Left colon (tissue), 2 donors: ENCODE measurements at places on chromosomes 5 and 9. TPM values are rescaled to one million over a fixed set of nuclear protein-coding genes. Genes with fewer than 3 reads are reported as not detected.

Gene ZDHHC11B
- total RNA-seq, result 15.9 TPM

Gene TMC1
- 0.28 TPM for total RNA-seq

Gene KIF20A
- 4.0 TPM for total RNA-seq

Gene OTULIN
- total RNA-seq, result 24.1 TPM

Gene EDIL3
- total RNA-seq, result 38.1 TPM

Gene CEMIP2
- total RNA-seq, result 97.7 TPM

Gene ADGRD2
- not detected for total RNA-seq

Gene PCDHGC5
- 0.76 TPM for total RNA-seq

Gene PCDHGA7
- 1.3 TPM for total RNA-seq

Gene SNCAIP
- total RNA-seq, result 1.1 TPM

Gene PTPN3
- 27.7 TPM for total RNA-seq

Gene DOLPP1
- 44.4 TPM for total RNA-seq

Gene CCDC152
- total RNA-seq, result 0.09 TPM

Gene ARL14EPL
- not detected for total RNA-seq

Gene CDH9
- total RNA-seq, result not detected

Gene NMRK1
- total RNA-seq, result 28.4 TPM

Gene OR1L8
- not detected for total RNA-seq

Gene SLC6A19
- total RNA-seq, result 72.5 TPM

Gene FGF10
- 3.5 TPM for total RNA-seq

Gene RIGI
- 7.2 TPM for total RNA-seq

Gene CCDC112
- 10.8 TPM for total RNA-seq

Gene ADAMTSL1
- total RNA-seq, result 13.5 TPM

Gene DOCK8
- 10.3 TPM for total RNA-seq

Gene OBP2B
- total RNA-seq, result not detected

Gene PCDH1
- total RNA-seq, result 133 TPM

Gene ZDHHC11
- total RNA-seq, result 27.8 TPM

Gene GOLPH3
- 123 TPM for total RNA-seq

Gene PDCD1LG2
- 1.1 TPM for total RNA-seq

Gene AJM1
- total RNA-seq, result 11.1 TPM

Gene SLC34A3
- not detected for total RNA-seq

Gene PCDHGA6
- 2.0 TPM for total RNA-seq

Gene C7
- total RNA-seq, result 59.9 TPM

Gene WDR38
- total RNA-seq, result not detected

Gene GPR150
- total RNA-seq, result 0.37 TPM

Gene UGT3A1
- total RNA-seq, result not detected

Gene ECSCR
- total RNA-seq, result 3.9 TPM

Gene TGFBI
- 21.0 TPM for total RNA-seq

Gene LECT2
- total RNA-seq, result not detected

Gene ZNF366
- 1.0 TPM for total RNA-seq

Gene MLLT3
- total RNA-seq, result 44.1 TPM

Gene DBH
- not detected for total RNA-seq

Gene WHRN
- 7.0 TPM for total RNA-seq

Gene IFNA14
- not detected for total RNA-seq

Gene IFNA21
- not detected for total RNA-seq

Gene UGT3A2
- not detected for total RNA-seq

Gene LCN2
- 12.3 TPM for total RNA-seq

Gene NEUROG1
- not detected for total RNA-seq

Gene PCDHB16
- total RNA-seq, result 0.34 TPM

Gene SGCD
- total RNA-seq, result 1.0 TPM

Gene IL4
- not detected for total RNA-seq

Gene SEMA5A
- 33.8 TPM for total RNA-seq

Gene ANKRD31
- total RNA-seq, result 0.11 TPM

Gene SPAG8
- 1.5 TPM for total RNA-seq
